ENCODE measurements at places on chromosomes 6 and 20. TPM values are rescaled to one million over a fixed set of nuclear protein-coding genes. Genes with fewer than 3 reads are reported as not detected.

The OR2J3 gene
- polyA plus RNA-seq, result not detected

The TFAP2A gene
- not detected for polyA plus RNA-seq

The C6orf132 gene
- not detected for polyA plus RNA-seq

The FAM83B gene
- polyA plus RNA-seq, result not detected

The ADGB gene
- not detected for polyA plus RNA-seq

The PRDM13 gene
- not detected for polyA plus RNA-seq

The DAAM2 gene
- 0.62 TPM for polyA plus RNA-seq

The SLC13A3 gene
- 8.3 TPM for polyA plus RNA-seq

The CRISP3 gene
- polyA plus RNA-seq, result not detected

The C6orf58 gene
- 0.52 TPM for polyA plus RNA-seq

The RAD21L1 gene
- not detected for polyA plus RNA-seq

The TCF15 gene
- not detected for polyA plus RNA-seq

The SCGN gene
- polyA plus RNA-seq, result 283 TPM

The MYH7B gene
- polyA plus RNA-seq, result 0.18 TPM

The PRSS16 gene
- not detected for polyA plus RNA-seq

The DEFB124 gene
- polyA plus RNA-seq, result not detected

The OR12D3 gene
- not detected for polyA plus RNA-seq

The CAPN11 gene
- polyA plus RNA-seq, result not detected

The OPRL1 gene
- 18.4 TPM for polyA plus RNA-seq

The TAP1 gene
- not detected for polyA plus RNA-seq

The BPIFA1 gene
- polyA plus RNA-seq, result not detected

The TAP2 gene
- 1.2 TPM for polyA plus RNA-seq

The MEI4 gene
- not detected for polyA plus RNA-seq

The ARHGAP40 gene
- polyA plus RNA-seq, result 0.61 TPM

The SLC2A4RG gene
- 52.1 TPM for polyA plus RNA-seq

The C6orf52 gene
- 5.7 TPM for polyA plus RNA-seq

The EDN1 gene
- 2.7 TPM for polyA plus RNA-seq

The THBS2 gene
- polyA plus RNA-seq, result 1.0 TPM

The ANGPT4 gene
- not detected for polyA plus RNA-seq

The RCAN2 gene
- polyA plus RNA-seq, result 38.9 TPM

The PDE10A gene
- 52.4 TPM for polyA plus RNA-seq

The SLC22A3 gene
- polyA plus RNA-seq, result not detected

The AURKA gene
- 4.7 TPM for polyA plus RNA-seq

The REPS1 gene
- 64.9 TPM for polyA plus RNA-seq

The CCDC28A gene
- polyA plus RNA-seq, result 10.6 TPM

The BYSL gene
- 19.6 TPM for polyA plus RNA-seq
